Activated CD8-positive, alpha-beta T cell treated with anti-CD3 and anti-CD28 coated beads, Interleukin-2, amount 10 ng/mL, durations not matched to agents 7 days and 5 days (primary cell): ENCODE measurements at places on chromosomes 2 and 18. TPM values are rescaled to one million over a fixed set of nuclear protein-coding genes. Genes with fewer than 3 reads are reported as not detected.

- no peak overlapping the region for H3K4me3 ChIP-seq
- H3K27me3 ChIP-seq, result peaks cover 31% of the 10 kb centered on the region
- no peak for DNase-seq
- no peaks in the 10 kb centered on the region for H3K4me1 ChIP-seq
- no peaks in the 10 kb centered on the region for H3K36me3 ChIP-seq
Observed at GRCh38 chr18:31100436-31101182, 1.6 kb downstream of the DSC2 start.

- H3K4me1 ChIP-seq, result peaks cover 7% of the 10 kb centered on the region
- no peak overlapping the region for H3K4me3 ChIP-seq
- H3K27me3 ChIP-seq, result no peaks in the 10 kb centered on the region
- no peak overlapping the region for H3K27ac ChIP-seq
- peaks cover 12% of the 10 kb centered on the region for H3K36me3 ChIP-seq
Observed at GRCh38 chr2:30481323-30481800, 34.3 kb downstream of the LCLAT1 start.

GRCh38 chr2:133229974-133230373, 338.3 kb downstream of the NCKAP5 start:
- H3K27me3 ChIP-seq, result no peaks in the 10 kb centered on the region
- no peaks in the 10 kb centered on the region for H3K36me3 ChIP-seq
- no peak overlapping the region for H3K27ac ChIP-seq
- H3K4me3 ChIP-seq, result no peak overlapping the region
- no peak for DNase-seq
- H3K4me1 ChIP-seq, result no peaks in the 10 kb centered on the region

- peak overlapping the region; percentile 81 for H3K27ac ChIP-seq
- peaks cover 24% of the 10 kb centered on the region for H3K4me1 ChIP-seq
Observed at GRCh38 chr2:112482309-112483041, 519 bp downstream of the TTL start.

DNA sequence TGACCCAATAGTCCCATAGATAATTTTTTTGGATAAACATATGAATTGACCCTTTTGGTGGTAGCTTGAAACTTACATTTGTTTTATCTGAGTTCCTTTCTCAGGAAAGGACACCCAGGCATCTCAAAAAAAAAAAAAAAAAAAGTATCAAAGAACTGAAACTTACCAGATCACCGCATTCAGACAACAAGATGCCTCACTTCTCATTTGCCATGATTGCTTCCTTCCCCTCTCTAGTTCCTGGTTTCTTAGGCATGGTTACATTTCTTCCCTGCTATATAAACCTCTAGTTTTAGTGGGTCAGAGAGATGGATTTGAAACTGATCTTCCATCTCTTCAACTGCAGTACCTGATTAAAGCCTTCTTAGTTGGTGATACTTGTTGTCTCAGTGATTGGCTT, 240.1 kb downstream of the ACKR3 start:
- DNase-seq, result no peak
- H3K4me3 ChIP-seq, result no peak overlapping the region
- H3K27me3 ChIP-seq, result no peaks in the 10 kb centered on the region
- H3K27ac ChIP-seq, result no peak overlapping the region
- no peaks in the 10 kb centered on the region for H3K4me1 ChIP-seq
- no peaks in the 10 kb centered on the region for H3K36me3 ChIP-seq

DNA sequence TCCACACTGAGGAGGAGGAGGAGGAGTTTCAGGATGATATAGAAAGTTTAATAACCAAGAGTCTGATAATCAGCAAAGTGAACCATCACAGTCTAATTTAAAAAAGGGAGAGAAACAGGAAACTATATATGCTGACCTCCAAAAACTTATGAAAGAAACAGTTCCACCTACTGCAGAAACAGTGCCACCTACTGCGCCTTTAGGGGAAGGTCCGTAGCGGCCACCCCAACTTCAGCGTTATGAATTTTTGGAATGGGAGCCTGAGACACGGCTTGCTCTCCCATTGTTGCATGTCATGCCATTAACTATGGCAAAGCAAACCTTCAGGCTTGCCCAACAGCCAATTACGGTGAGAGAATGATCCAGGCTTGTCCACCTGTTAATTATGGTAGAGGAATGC, 1719.2 kb upstream of the LRRTM1 start:
- no peak overlapping the region for H3K4me3 ChIP-seq
- no peak overlapping the region for H3K27ac ChIP-seq
- H3K36me3 ChIP-seq, result no peaks in the 10 kb centered on the region

DNA sequence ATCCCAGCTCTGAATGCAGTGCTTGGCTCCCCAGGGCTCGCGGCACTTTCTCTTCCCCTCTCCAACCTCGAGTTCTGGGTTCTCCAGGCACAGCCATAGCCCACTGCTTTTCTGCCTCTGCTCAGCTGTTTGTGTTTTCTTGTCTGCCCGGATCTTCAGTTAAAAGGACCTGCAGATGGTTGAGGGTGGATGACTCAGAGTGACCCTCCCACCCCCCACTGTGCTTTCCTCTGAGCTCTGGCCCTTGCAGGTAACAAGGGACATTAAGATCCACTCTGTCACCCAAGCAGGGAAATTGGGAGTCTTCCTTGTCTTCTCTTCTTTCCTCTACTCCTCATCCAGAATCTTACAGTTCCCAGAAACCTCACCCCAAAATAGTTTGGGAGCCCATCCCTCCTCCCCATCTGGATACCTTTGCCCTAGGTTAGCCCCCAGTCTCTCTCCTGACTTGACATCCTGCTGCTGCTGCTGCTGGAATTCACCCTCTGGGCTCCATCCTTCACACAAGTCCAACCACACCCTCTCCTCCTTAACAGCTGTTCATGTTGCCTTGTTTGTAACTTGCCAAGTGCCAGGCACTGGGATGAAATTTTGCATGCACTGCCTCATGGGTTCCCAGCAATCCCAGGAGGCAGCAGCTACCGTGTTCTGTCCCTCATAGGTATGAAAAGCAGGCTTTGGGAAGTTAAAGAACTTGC, 157.9 kb upstream of the TTC39C start:
- no peak overlapping the region for H3K27ac ChIP-seq
- H3K36me3 ChIP-seq, result no peaks in the 10 kb centered on the region
- peaks cover 19% of the 10 kb centered on the region for H3K4me1 ChIP-seq
- no peaks in the 10 kb centered on the region for H3K27me3 ChIP-seq
- DNase-seq, result no peak

GRCh38 chr2:36178384-36178783, 177.2 kb upstream of the CRIM1 start:
- no peaks in the 10 kb centered on the region for H3K27me3 ChIP-seq
- H3K36me3 ChIP-seq, result no peaks in the 10 kb centered on the region
- H3K4me1 ChIP-seq, result no peaks in the 10 kb centered on the region
- no peak for DNase-seq
- no peak overlapping the region for H3K27ac ChIP-seq
- no peak overlapping the region for H3K4me3 ChIP-seq

DNA sequence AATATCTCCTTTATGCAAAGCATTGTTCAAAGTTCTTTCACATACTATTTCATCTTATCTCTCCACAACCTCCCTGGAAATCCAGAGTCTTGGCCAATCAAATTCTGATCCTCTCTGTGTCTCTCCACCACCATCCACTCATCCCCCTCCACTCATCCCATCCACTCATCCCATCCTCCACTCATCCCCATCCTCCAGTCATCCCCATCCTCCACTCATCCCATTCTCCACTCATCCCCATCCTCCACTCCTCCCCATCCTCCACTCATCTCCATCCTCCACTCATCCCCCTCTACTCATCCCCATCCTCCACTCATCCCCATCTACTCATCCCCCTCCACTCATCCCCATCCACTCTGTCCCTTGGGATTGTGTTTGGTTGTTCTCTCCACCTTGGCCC, 101.1 kb downstream of the BCL2 start:
- H3K27me3 ChIP-seq, result no peaks in the 10 kb centered on the region
- H3K27ac ChIP-seq, result peak overlapping the region; percentile 90
- DNase-seq, result no peak
- peaks cover 95% of the 10 kb centered on the region for H3K4me1 ChIP-seq

- H3K4me1 ChIP-seq, result peaks cover 24% of the 10 kb centered on the region
- no peak for DNase-seq
- no peak overlapping the region for H3K27ac ChIP-seq
- H3K36me3 ChIP-seq, result peaks cover 6% of the 10 kb centered on the region
Observed at GRCh38 chr2:10310309-10310888, 7.7 kb downstream of the HPCAL1 start.

DNA sequence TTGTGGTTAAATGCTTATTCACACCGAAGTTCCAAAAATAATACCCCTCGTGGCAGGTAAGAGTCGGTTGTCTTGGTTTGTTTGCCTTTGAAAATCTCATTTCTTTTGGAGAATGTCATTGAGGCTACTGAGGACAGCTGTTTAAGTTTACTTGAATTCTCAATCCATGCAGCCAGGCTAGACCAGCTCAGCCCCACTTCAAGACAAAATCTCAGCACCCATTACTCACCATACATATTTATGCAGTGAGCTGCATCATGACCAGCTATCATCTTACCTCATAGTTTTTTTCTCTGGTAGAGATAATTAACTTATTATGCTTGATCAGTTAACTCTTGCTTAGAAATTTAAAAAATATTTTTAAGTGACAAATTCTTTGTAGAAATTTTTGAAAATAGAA, 115.9 kb downstream of the HAUS1 start:
- H3K4me1 ChIP-seq, result peaks cover 64% of the 10 kb centered on the region
- no peak overlapping the region for H3K27ac ChIP-seq
- H3K36me3 ChIP-seq, result peaks cover 60% of the 10 kb centered on the region
- H3K4me3 ChIP-seq, result no peak overlapping the region
- H3K27me3 ChIP-seq, result no peaks in the 10 kb centered on the region

DNA sequence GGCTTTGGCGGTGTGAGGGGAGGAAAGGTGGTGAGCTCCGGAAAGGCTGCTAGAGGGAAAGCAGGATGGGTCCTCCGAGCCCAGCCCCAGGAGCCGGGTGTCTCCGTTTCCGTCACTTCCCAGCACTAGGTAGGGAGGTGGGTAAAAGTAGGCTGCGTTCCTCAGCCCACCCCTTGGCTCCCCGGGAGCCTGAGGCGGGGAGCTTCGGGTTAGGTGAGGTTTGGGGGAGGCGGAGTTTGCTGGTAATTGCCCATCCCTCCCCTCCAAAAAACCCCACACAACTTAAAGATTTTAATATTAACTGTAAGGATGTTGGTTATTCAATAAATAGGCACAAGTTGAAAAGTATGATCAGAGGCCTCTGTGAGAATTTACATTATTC, 552 bp upstream of the ATF2 start:
- H3K27ac ChIP-seq, result peak overlapping the region; percentile 97
- H3K4me3 ChIP-seq, result peak overlapping the region; percentile 95
- H3K36me3 ChIP-seq, result peaks cover 22% of the 10 kb centered on the region
- no peak for DNase-seq

GRCh38 chr2:97752342-97753334, 39.3 kb downstream of the ZAP70 start:
- no peak overlapping the region for H3K27ac ChIP-seq
- no peaks in the 10 kb centered on the region for H3K27me3 ChIP-seq
- H3K36me3 ChIP-seq, result peaks cover 21% of the 10 kb centered on the region
- peaks cover 14% of the 10 kb centered on the region for H3K4me1 ChIP-seq

DNA sequence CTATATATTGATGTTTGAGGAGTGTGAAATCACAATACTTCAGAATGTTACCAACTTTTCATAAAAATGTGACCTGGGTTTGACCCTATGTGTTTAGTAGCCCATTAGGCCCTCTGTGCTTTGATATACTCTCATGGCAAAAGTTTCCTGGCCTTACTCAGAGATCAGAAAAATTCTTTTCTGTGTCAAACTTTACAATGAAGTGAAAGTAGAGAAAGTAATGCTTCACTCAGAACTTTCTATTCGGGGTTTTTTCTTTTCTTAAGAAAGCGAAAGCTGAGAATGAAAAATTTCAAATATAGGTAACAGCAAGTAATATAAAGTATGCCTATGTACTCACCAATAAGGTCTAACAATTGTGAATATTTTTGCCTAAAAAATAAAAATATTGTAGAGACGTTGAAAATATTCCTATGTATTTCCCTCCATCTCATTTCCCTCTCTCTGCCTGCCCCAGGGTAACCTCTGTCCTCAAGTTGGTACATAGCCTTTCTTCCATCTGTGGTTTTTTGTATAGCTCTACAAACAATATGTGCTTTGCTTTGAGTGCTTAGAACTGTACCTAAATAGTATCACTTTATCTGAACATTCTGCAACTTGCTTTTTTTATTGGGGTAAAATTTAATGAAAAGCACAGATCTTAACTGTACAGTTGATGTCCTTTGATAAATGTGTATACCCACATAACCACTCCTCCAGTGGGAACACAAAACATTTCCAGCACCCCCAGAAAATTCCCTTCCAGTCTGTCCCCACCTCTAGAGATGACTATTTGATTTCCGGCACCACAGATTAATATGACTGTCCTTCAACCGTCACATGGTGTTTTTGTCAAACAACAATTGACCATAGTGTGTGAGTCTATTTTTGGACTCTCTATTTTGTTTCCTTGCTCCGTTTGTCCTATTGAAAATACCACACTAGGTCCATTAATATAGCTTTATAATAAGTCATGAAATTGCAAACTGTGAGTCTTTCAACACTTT, 10.3 kb upstream of the ACKR3 start:
- no peaks in the 10 kb centered on the region for H3K27me3 ChIP-seq
- no peak overlapping the region for H3K27ac ChIP-seq
- peaks cover 44% of the 10 kb centered on the region for H3K4me1 ChIP-seq
- DNase-seq, result no peak

DNA sequence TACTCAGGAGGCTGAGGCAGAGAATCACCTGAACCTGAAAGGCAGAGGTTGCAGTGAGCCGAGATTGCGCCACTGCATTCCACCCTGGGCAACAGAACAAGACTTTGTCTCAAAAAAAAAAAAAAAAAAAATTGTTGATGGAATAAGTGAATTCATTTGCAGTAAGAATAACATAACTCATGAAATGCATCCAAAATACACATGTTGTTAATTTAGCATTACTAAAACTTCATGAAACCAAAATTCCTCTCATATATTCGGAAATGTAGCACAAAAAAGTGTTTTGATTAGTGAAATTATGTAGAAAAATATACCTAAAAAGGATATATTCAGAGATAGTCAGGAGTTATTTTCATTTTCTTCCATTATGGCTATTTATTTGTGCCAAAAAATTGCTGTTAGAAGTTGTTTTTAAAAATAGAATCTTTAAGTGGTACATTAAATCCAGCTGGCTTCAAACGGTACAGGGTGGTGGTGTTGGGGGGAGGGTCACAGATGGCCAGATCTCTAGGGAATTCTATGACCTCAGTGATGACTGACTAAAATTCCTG, 78.2 kb upstream of the UGP2 start:
- H3K27me3 ChIP-seq, result no peaks in the 10 kb centered on the region
- no peak for DNase-seq
- no peak overlapping the region for H3K27ac ChIP-seq
- peaks cover 2% of the 10 kb centered on the region for H3K4me1 ChIP-seq
- no peak overlapping the region for H3K4me3 ChIP-seq
- H3K36me3 ChIP-seq, result no peaks in the 10 kb centered on the region

The NT5C1B gene
- total RNA-seq, result not detected

The MALT1 gene
- total RNA-seq, result 57.1 TPM

The GDF7 gene
- not detected for total RNA-seq

The SKOR2 gene
- not detected for total RNA-seq

The OSR1 gene
- total RNA-seq, result not detected

The ZBTB14 gene
- 24.2 TPM for total RNA-seq

The ANKZF1 gene
- 114 TPM for total RNA-seq

The IL18RAP gene
- 22.7 TPM for total RNA-seq
